ENCODE measurements at places on chromosomes 2 and 18. TPM values are rescaled to one million over a fixed set of nuclear protein-coding genes. Genes with fewer than 3 reads are reported as not detected.
A peak's percentile ranks its signal among the peaks of the same experiment; 100 is the strongest.

DNA sequence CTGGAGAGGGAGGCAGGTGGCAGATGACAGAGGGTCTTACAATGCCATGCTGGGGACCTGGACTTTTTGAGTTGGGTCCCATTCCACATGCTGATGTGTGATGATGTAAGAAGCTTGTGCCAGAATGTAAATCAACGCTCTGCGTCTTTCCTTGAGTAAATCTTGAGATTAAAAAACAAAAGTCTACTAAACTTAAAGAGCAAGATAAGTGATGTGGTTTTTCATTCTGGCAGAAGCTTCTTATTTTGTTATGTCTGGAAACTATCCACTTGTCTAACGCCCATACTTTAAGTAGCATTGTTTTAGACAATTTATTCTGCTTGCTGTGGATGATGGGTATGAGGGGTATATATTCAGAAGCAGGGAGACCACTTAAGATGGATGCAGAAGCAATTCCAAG is 94.5 kb downstream of the KCNS3 start:
- no peak for DNase-seq

Gene SLC14A1
- polyA plus RNA-seq: 10.5 TPM

GRCh38 chr18:46214435-46214834 is 110.2 kb downstream of the HAUS1 start:
- no peak for DNase-seq

- DNase-seq: no peak
Measured at GRCh38 chr2:149023091-149023490, 15.4 kb upstream of the LYPD6B start.

GRCh38 chr2:140882671-140883620 is 1247.9 kb downstream of the LRP1B start:
- DNase-seq: no peak

- DNase-seq: no peak
Measured at GRCh38 chr2:72980535-72981217, 63.4 kb downstream of the EMX1 start.

GRCh38 chr2:170493426-170494097 is 221.6 kb upstream of the SP5 start:
- no peak for DNase-seq

Gene ARHGAP15
- polyA plus RNA-seq: 260 TPM

GRCh38 chr2:82837588-82838304 is 1621.3 kb downstream of the SUCLG1 start:
- no peak for DNase-seq

DNA sequence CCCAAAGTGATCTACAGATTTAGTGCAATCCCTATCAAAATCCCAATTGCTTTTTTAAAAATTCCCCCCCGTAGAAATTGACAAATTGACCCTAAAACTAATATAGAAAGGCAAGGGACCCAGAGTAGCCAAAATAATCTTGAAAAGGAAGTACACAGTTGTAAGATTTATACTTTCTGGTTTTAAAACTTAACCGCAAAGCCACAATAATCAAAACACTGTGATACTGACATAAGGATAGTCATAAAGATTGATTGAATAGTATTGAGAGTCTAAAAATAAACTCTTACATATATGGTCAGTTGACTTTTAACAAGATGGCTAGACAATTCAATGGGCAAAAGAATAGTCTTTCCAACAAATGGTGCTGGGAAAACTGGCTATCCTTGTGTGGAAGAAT is 58.7 kb upstream of the GAREM2 start:
- DNase-seq: no peak

- DNase-seq: no peak
Measured at GRCh38 chr18:78754311-78755043, 225.1 kb upstream of the SALL3 start.

DNA sequence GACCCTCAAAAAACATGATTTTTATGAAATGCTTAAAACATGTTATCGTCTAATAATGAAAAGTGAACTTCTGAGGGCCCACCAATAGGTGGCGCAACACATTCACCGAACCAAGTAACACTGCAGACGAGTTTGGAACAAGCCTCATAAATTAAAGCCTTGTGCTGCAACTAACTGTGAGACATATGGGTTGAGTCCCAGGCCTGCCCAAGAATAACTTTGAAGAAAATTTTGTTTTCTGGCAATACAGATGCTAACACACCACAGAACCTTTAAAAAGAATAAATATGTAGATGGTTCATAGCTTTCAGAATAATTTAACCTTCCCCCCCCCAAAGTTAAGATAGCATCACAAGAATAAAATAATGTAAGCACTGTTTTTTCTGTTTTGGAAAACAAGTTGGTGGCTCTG is 285.9 kb downstream of the RNF144A start:
- peak; percentile 28 for DNase-seq

GRCh38 chr2:144443837-144444817 is 75.8 kb downstream of the ZEB2 start:
- no peak for DNase-seq

GRCh38 chr2:74779587-74780135 is 54.3 kb upstream of the HK2 start:
- no peak for DNase-seq

GRCh38 chr2:71496156-71496770 is 42.9 kb downstream of the DYSF start:
- DNase-seq: no peak

DNA sequence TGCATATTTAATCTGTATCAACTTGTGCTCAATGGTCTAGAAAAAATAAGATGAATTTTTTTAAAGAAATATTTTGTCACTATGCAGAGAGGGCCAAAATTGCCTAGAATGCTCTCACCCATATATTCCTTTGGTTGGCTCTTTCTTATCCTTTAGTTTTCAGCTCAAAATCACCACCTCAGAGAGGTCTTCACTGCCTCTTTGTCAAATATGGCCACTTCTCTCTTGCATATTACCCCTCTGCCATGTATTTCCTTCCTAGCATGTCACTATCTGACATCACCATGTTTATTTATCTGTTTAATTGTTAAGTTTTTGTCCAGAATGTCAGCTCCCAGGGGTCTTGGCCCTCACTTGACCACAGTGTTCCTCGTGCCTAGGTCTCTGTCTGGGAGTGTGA is 535.2 kb upstream of the CDH2 start:
- DNase-seq: no peak

Gene OR6B2
- polyA plus RNA-seq: not detected

Gene LONRF2
- not detected for polyA plus RNA-seq

GRCh38 chr2:65706411-65706810 is 274.0 kb upstream of the SPRED2 start:
- no peak for DNase-seq

DNA sequence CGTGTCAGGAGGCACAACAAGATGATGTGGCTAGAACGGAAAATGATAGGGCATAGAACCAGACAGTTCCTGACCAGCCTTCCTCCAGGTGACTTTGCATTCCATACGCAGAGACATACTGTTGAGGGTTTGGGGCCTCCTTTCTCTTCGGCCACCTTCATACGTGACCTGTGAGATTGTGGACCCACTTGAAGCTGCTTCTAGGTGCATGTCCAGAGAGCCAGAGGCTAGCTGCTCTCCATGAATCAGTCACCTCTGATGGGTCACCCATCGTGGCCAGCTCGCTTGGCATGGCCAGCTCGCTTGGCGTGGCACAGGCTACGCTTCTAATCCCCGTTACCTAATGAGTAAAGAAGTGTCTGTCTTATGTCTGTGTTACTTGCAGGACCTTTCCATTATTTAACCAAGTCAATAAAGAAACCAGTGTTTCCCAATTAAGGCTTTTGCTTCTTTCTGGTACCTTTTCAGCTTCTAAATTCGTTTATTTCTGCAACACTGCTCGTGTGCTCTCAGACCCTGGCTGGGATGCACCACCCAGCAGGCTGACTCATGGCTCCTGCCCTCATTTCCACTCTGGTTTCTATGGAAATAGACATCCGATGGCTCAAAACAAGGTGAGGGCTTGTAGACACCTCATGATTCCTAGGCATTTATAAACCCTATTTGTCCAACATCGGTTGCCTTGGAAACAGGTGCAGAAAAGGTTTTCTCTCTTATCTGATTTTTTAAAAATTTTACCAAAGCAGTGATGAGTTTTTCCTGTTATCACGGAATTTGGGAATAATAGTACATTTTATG is 86.7 kb upstream of the B3GNT7 start:
- no peak for DNase-seq

DNA sequence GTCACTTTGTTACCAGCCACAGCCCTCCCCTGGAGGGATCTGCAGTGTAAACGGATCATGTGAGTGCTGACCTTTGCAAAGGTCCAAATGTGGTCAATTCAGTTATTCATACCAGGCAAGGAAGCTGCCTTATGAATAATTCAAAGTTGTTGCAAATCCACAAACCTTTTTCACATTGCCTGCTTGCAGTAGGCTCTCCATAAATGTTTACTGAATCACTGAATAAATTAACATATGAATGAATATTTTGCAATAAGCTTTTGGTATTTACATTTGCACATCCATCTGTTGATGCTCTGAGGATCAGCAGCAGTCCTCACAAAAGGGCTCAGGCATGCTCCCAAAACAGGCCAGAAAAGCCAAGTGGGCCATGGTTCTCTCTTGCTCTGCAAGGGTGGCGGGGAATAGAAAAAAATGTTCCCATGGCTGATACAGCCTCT is 156.8 kb downstream of the VAPA start:
- DNase-seq: no peak

DNA sequence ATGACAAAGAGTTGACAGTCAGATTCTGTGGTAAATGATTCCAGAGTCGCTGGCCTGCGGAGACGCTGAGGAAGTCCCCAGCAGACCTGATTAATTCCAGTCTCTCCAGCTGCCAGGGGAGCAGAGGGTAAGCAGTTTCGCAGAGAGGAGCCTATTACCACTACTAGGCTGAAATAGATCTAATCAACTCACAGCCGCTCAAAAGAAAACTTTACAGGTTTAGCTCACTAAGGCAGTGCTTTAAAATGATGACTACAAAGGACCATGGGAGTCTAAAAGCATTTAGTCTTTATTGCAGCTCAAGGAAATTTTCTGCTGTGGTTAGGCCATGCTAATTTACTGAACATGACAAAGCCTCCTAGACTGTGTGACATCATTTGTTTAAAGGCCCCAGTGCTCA is 445.6 kb upstream of the POU3F3 start:
- DNase-seq: no peak

Gene GCA
- polyA plus RNA-seq: 27.3 TPM

Gene ACMSD
- not detected for polyA plus RNA-seq

DNA sequence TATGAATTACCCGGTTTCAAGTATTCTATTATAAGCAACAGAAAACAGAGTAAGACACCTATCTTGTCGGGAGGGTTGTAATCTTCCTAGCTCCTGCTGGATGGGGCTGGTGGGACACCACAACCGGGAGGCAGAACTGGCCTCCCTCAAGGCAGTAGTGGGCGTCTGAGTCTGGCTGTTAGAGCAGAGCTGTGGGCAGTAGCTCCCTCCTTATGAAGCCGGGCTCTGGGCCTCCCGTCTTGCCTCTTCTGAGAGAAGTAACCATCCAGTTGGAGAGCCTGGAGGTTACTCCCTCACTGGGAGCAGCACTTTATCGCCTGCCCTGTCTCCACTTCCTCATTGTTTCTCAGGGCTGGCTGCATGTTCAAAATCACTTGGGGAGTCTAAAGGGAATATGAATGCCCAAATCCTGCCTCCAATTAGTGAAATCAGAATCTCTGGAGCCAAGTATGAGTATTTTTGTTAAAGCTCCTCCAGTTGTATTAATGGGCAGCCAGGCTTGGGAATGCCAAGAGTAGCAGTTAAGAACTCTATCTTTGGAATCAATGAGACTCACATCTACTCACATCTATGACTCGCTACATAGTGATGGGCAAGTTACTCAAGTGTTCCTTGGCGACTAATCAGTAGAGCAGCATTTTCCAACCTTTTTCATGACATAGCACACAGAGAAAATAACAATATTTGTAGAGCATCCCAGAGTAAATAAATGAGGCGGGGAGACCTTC is 27.3 kb upstream of the NRP2 start:
- DNase-seq: no peak

Gene HES6
- polyA plus RNA-seq: 2.6 TPM

DNA sequence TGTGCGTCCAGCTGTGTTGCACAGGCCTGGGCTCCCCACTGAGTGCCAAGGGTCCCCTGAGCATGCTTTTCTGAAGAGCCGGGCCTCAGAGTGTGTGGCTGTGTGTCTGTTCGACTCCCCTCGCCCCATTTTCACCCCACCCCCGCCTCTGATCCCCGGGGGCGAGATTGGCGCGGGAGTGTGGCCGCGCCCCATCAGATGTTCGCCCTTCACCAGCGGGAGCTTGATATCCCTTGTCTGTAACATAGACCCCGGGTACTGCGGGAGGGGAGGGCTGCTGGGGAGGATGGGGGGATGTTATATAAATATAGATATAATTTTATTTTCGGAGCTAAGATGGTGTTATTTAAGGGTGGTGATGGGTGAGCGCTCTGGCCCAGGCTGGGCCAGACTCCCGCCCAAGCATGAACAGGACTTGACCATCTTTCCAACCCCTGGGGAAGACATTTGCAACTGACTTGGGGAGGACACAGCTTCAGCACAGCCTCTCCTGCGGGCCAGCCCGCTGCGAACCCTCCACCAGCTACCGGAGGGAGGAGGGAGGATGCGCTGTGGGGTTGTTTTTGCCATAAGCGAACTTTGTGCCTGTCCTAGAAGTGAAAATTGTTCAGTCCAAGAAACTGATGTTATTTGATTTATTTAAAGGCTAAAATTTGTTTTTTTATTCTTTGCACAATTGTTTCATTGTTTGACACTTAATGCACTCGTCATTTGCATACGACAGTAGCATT is 1.5 kb downstream of the RHOB start:
- no peak for DNase-seq
